ENCODE measurements at places on chromosomes 7 and 10.

DNA sequence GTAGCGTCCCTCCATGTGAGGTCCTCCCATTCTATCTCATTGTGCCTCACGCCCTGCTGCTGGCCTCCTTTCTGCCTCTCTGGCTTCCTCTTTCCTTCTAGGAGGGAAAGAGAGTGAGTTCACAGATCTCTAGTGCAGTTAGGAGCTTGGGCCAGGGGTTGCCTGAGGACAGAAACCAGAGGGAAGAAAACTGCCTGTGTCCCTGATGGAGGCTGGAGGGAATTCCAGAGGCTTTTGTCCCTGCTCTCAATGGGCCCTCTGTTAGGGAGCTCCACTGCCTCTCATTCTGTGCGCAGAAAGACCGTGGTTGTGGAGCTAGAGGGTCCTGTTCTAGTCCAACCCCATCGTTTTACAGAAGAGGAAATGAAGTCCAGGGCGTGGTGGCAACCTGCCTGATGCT lies 4.6 kb downstream of the MARVELD1 start:
- DNase-seq = no peak

DNA sequence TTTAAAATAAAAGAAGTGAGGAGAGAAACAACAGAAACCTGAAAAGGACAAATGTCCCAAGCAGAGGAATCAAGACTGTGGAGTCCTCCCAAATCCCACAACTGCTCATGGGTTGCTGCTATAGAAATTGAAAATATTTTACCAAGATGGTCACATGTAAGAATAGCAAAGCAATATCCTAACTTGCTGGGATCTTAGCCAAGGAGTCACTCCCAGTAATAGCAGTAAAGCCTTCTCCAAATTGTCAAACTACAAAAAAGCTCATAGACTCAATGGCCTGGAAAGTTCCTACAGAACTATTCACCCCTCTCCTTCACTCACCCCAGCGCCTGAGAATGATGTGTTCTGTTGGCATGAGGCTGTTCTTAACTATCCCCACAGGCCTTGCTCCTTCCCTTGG lies 186.5 kb downstream of the ELMO1 start:
- DNase-seq = no peak

GRCh38 chr7:98185101-98185500 lies 26.1 kb upstream of the BHLHA15 start:
- no peak for DNase-seq

DNA sequence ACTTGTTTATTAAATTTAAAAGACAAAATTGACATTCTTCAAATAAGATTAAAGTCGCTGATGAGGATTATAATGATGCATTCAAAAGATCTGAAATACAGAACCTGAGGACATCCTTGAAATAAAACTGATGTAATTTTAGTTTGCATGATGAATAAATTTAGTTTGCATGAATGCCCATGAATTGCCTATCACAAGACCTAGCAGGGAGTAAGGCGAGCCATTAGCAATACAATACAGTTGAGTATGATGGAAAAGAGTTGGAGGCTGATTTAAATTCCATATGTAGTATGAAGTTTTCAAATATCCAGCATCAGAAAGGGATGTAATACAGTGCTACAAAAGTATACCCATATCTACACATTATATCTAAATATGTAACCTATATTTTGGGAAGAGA lies 321.3 kb downstream of the CACNA2D1 start:
- no peak for DNase-seq

DNA sequence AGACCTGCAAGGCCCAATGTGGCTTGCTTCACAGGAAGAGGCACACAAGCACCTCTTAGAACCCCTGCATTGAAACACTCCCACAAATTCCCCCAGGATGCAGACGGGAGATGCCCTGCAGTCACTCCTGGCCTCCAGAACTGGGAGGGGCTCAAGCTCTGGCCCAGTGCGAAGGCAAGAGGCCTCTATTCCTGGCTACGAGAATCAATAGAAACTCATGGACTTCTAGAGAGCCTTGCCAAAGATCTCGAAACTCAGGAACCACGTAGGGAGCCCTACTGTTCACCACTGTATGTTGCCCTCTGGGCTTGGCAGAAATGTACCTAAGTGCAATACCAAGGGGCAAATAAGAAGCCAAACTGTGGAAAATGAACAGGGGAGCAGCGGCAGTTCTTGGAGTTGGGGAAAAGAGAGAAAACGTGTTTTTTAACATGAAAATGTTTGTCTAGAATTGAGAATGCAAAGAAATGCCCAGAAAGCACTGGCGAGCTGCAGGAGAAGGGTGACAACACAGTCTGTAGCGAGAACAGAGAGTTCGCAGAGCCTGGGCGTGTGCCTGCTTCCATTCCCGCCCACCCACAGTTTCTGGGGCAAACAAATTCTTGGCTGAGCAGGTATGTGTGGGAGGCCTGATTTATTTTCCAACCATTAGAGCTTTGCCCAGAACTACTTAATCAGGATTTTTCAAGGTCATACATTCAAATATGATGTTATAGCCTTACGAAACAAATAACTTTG lies 260.5 kb upstream of the KLF14 start:
- no peak for DNase-seq

- no peak for DNase-seq
Measured at GRCh38 chr7:116629051-116629463, 42.9 kb upstream of the MET start.

DNA sequence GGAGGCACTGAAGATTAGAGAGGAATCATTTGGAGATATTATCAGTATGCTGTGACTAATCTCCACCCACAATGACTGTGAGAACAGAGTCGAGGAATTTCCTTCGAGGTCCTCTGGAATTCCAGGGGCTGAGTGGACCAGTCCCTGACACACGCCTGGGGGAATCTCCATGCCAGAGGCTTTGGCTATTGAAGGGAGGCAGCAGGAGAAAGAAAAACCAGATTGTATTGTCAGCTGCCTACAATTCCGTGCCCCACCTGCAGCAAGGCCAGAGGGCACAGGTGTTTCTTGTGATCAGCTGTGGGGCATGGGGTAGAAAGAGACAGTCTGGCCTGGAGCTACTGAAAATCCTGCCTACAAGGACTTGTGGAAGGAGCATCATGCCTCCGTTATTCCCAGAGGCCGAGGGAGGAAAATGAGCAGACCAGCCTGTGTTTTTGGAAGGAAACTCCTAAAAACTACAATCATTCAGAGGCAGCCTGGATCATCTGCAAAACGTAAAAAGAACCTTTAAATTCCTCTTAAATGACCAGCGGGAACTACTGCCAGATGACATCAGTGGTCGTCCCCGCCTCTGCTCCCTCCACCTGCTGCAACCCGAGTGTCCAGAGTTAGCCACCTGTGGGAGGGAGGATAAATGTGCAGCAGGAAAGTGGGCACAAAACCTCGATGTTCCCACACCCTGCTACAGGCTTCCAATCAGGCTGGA lies 25.4 kb upstream of the ANK3 start:
- DNase-seq = no peak

DNA sequence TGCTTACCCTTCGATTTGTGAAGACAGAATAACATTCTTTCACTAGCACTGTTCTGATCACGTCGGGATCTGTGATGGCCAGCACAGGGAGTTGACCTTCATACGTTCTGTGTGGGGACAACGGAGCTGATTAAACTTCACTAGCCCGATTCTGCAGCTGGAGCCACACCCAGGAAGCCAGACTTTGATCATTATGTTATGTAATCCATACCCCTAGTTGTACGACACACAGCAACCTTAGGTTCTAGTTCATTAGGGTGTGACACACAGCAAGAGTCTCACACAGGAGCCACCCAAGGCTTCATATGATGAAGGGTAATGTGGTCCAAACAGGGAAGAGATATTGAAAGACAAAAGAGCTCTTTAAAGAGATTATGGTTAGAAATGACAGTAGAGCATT lies 7.2 kb downstream of the CYP3A5 start:
- DNase-seq = no peak

Data from stimulated activated effector memory CD8-positive, alpha-beta T cell treated with anti-CD3 and anti-CD28 coated beads, Interleukin-12 subunit alpha, Interleukin-12 subunit beta, amount 100 ng/mL, for 72 hours (primary cell).